ENCODE measurements at places on chromosomes 12 and 14.

- DNase-seq = no peak
Observed at GRCh38 chr14:33555710-33556350, 395.0 kb downstream of the EGLN3 start.

- DNase-seq = no peak
Observed at GRCh38 chr12:70607107-70607506, 30.1 kb downstream of the PTPRB start.

GRCh38 chr12:60501124-60501729 is 905.4 kb downstream of the SLC16A7 start:
- DNase-seq = no peak

DNA sequence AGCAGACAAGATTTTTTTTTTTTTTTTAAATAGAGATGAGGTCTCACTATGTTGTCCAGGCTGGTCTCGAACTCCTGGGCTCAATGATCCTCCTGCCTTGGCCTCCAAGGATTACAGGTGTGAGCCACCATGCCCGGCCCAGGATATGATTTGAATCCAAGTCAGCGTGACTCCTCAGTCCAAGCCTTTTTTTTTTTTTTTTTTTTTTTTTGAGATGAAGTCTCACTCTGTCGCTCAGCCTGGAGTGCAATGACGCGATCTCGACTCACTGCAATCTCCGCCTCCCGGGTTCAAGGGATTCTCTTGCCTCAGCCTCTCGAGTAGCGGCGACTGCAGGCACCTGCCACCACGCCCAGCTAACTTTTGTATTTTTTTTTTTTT is 6.9 kb downstream of the CABP1 start:
- no peak for DNase-seq

DNA sequence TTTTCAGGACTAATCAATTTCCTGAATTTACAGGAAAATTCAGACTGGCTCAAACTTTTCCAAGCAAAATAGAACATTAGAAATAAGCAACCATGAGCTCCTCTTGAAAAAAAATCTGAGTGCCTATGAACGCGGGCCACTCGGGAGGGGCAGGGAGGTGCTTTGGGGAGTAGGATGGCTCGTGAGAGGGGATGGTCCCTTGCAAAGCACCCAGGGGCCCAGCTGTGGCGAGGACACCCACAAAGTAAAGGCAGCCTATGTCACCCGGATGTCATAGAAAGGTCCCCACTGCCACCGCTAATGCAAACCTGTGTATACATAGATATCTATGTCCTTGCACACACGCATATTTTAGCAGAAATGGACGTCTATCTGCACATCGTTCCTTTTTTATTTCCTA is 309.9 kb downstream of the ADGRD1 start:
- DNase-seq = no peak

- no peak for DNase-seq
Observed at GRCh38 chr12:54311051-54311450, 10.2 kb upstream of the NFE2 start.

GRCh38 chr14:104030958-104031357 is 54.5 kb upstream of the ASPG start:
- DNase-seq = no peak

DNA sequence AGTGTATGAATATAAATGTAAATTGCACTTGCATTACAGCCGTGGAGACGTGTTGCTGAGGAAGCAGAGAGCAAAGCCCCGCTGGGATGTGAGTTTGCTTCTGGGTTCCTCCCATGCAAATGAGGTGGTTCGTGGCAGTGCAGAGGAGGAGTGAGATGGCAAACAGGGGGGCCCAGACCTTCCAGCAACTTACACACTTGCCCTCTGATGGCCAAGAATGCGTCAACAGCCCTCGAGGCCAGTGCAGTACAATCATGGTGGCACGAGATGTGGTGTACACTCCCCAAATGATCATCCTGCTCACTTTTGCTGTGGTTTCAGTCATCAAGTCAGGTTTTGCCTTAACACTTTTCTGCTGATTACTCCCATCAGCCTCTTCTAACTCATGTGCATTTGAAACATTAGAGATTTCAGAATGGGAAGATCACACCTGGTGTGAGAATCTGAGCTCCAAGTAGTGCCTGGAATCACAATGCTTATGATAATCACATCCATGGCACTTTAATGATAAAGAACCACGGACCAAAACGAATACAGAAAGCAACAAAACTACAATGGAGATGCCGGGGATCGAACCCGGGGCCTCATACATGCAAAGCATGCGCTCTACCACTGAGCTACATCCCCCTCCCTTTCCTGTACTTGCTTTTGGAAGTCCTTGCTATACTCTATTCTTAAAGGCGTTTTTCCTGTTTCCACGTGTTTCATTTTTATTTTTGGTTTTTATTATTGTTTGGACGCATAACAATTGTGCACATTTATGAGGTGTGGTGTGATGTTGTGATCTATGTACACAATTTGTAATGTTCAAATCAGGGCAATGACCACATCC is 7.0 kb upstream of the UBC start:
- DNase-seq = peak; percentile 57

DNA sequence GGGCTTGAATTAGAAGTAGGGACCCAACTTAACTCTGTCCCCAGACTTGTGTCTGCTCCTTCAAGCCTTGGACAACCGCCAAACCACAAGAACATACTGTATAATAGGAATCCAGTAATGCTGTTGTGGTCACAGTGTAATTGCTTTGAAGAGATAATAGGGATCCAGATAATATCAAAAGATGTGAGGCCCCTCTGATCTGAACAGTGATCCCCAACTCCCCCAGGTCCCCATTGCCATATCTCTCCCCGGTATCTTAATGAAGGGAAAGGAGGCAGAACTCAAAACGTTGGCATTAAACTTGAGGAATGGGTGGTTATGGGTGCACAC is 8.5 kb upstream of the PLEKHH1 start:
- DNase-seq = no peak

GRCh38 chr14:92143962-92144361 is 22.2 kb downstream of the CPSF2 start:
- DNase-seq = no peak

- no peak for DNase-seq
Observed at GRCh38 chr12:61267474-61267873, 992.7 kb upstream of the USP15 start.

DNA sequence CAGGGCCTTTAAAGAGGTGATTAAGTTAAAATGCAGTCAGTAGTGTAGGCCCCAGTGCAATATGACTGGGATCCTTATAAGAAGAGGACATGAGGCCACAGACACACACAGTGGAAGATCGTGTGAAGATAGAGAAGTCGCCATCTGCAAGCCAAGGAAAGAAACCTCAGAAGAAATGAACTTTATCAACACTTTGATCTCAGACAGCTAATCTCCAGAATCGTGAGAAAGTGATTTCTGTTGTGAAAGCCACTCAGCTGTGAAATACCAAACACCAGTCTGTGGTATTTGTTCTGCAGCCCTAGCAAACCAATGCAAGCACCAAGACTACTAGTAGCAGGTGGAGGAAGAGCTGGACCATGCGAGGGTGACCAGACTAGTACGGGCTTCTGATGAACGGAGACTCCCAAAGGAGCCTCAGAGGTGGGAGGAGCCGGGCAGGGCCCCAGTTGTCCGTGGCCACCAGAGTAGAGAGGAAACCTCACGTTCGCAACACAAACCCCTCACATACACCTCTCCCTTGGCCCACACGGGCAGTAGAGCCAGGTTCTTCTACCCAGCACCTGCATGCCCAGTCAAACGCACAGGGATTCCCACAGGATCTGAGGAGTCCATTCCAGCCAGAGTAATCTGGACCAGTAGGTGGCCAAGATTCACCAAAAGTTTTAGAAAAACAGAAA is 243.0 kb downstream of the TTC8 start:
- peak; percentile 16 for DNase-seq

- no peak for DNase-seq
Observed at GRCh38 chr14:99425272-99425681, 55.4 kb downstream of the SETD3 start.

- DNase-seq = no peak
Observed at GRCh38 chr12:53747095-53747494, 4.7 kb downstream of the CISTR start.

DNA sequence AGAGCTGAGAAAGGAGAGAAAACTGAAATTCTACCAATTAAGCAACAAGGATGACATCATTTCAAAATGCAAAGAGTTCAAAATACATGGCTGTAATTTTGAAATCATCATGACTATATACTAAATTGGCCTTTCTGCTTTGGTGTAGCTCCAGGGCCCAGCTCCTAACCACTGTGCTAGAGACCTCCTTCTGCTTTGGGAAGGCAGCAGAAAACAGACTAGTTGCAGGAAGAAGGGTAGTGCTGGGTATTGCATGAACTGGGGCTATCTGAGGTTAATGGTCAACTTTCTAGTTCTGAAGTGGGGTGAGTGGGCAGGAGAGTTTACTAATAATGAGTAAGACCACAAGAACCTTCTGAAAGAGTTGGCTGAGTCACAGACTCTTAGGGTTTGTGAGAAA is 66.2 kb downstream of the PTGER2 start:
- DNase-seq = no peak

DNA sequence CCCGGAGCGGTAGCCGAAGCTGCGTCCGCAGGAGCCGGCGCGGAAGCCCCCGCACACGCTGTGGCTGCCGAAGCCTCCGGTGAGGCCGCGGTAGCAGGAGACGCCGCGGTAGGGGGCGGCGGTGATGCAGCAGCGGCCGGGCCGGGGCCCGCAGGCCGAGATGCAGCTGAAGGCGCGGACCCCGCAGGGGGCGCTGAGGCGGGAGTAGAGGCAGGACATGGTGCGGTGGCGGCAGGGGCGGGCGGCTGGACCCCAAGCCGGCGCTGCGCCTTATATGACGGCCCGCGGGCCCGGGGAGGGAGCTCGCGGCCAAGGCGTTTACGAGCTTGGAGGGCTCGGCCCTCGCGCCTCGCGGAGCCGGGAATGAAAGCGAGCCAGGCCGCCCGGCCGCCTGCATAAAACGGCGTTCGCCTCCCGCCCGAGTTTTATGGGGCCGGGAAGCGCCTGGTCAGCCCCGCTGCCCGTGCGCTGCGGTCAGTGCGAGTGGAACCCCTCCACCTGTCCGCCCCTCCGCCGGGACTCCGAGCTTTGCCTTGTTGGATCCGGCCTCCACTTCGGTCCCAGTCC is 16.0 kb upstream of the KRT86 start:
- no peak for DNase-seq

GRCh38 chr12:82688035-82688501 is 1.4 kb downstream of the TMTC2 start:
- DNase-seq = peak; percentile 1

DNA sequence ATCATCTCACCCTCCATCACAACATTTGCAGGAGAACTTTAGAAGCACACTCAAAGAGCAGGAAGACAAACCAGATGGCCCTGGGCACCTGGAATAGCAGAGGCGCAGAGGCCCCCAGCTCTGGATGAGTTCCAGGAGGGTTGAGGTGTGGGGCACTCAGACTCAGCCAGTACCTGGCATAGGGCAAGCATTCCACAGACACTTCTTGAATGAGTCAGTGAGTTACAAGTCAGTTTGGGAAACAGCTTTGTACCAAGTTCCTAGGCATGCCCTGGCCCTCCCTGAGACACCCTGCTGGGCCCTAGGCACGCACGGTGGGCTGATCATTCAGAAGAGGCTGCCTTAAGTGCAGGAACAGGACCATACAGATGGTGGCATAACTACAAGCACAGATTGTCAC is 54.3 kb downstream of the MAP3K9 start:
- DNase-seq = no peak

DNA sequence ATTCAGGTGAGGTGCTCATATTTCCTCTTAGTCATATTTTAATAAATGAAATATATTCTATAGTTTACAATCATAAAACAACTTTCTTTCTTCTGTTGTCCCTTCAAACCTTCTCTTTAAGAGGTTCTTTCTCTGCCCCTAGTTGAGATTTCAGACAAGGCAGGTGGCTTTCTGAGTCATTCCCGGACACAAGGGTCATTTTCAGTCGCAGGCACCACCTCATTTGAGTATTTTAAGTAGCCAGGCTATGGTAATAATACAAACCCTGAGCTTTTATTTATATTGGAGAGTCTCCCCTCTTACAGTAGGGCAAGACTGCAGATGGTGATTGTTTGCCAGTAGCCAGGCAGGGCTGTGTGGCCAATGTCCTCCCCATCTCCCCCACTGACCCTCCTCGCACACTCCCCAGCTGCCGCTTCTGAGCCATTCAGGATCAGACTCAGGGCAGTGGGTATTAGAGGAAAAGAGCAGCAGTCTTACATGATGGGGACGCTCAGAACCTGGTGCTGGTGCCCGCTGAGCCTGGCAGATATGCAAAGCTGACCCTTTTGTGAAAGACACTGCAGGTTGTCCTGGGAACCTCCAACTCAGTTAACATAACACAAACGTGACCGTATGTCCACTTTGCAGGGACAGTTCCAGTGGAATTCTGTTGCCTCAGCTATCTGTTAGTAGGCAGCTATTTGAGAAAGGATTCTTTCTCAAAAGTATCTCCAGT is 101.1 kb upstream of the BCL2L14 start:
- no peak for DNase-seq

DNA sequence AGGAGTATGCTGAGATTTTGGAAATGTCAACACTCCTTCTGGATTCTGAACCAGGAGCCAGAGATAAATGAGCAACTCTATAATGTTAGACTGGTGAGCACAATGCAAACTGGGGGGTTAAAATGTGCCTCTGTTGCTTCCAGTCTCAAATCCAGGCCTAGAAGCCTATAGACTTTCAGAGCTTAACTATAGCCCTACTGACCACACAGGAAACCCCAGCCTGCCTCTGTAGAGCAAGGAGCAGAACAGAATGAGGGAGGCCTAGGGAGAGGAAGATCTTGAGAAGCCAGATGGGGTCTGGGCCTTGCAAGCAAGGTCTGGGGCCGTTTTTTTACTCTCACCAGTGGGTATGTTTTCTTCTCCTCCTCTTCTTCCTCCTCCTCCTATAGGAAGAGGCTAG is 225.4 kb upstream of the KITLG start:
- DNase-seq = no peak

GRCh38 chr14:24136684-24137528 is 912 bp downstream of the PSME1 start:
- no peak for DNase-seq

DNA sequence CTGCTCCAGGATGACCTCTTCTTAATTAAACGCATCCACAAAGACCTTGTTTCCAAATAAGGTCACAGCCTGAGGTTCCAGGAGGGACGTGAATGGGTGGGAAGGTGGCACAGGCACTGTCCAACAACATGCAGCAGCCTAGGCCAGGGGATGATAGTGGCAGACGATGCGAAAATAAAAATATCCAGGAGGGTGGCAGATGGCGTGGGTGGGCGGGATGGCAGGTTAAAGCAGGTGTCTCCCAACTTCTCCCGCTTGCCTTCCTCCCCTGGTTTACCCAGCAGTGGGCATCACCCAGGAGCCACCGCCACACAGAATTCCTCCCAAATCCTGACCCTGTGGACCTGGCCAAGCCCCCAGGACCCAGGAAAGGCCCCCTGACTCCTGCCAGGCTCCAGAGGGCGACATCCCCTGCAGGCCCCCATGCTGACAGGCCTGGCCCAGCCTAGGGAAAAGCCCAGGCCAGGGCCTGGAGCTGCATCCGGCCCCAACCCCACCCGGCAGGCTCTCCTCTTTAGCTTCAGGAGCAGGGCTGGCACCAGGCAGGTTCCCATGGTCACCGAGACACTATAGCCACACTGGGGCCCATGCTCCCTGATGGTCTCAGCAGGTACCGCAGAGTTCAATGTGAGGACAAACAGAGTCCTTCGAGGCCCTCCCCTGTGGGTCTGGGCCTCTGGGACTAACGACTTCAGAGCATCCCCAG is 9.7 kb downstream of the NCOR2 start:
- DNase-seq = no peak

GRCh38 chr14:47195582-47195981 is 479.8 kb downstream of the MDGA2 start:
- DNase-seq = no peak
